ENCODE measurements at places on chromosomes 6 and 20. TPM values are rescaled to one million over a fixed set of nuclear protein-coding genes. Genes with fewer than 3 reads are reported as not detected.
A peak's percentile ranks its signal among the peaks of the same experiment; 100 is the strongest.

TMEM170B gene
- 5.2 TPM for total RNA-seq

WFDC2 gene
- total RNA-seq: not detected

SAMD5 gene
- 2.7 TPM for total RNA-seq

NINL gene
- total RNA-seq: 5.8 TPM

NRSN1 gene
- total RNA-seq: not detected

- no peak for DNase-seq
Measured at GRCh38 chr6:158761746-158762145, 57.4 kb downstream of the EZR start.

DNA sequence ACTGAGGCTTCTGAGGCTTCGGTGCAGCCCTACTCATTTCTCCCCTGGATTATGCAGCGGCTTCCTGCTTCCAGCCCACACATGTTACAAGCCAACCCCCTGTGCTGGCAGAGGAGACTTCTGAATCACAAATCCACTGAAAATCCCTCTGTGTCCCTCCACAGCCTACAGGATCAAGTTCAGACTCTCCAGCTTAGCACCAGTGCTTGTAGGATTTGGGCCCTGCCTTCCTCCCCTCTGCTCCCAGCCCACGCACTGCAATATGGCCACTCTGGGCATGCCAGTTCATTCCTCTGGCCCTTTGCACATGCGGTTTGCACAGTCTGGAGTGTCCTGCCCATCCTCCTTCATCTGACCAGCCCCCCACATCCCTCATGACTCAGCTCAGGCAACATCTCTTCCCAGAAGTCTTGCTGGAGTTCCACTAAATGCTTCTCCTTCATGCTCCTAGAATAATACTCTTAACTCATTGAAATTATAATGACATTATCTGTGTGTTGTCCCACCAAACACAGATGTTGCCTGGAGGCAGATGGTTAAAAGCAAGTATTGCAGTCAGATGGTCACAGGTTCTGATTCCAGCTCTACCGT, 15.9 kb upstream of the MDGA1 start:
- DNase-seq: peak; percentile 70

DNA sequence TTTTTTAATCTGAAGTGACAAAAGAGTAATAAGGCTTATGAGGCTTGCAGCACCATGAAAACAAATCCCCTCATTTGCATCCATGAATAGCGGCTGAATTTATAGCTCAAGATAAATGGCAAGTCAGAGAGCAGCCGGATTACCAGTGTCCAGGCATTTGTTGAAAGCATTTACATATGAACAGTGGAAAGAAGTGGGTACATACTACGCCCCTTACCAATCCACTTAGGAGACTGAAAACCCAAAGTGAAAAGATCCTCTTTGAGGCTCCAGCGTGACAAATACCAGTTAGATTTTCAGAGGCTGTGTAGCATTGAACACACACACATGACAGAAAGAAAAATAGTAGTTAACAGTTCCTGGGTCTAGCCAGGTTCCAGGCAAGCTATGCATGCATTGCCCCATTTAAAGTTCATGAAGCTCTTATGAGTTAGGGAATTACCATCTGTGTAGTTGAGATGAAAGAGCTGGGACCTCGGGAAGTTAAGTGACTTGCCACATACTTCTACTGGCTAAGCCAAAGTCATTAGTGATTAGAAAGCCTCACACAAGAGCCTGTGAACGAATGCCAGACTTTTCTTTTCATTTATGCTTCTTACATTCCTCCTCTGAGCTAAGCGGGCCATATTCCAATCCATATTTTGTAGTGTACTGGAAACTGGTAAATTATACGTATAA, 28.3 kb upstream of the NHSL1 start:
- no peak for DNase-seq

GRCh38 chr20:44395461-44396340, 40.2 kb downstream of the HNF4A start:
- no peak for DNase-seq

DNA sequence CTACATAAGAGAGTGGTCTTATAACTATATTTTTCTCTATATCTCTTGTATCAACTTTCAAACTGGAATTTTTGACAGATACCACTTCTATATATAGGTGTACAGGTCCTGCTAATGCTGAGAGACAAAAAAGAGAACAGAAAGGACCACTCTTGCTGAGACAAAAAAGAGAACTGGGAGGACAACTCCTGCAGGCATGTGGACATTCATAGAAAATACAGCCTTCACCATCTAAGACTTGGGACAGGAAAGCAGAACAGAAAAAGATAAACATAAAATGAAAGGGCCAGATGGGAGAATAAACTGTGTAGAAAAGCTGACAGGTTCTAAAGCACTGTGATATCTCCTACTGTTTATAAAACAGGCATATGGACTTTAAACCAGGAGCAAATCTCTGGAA, 541.0 kb upstream of the ADGRB3 start:
- DNase-seq: no peak

- DNase-seq: peak; percentile 48
Measured at GRCh38 chr20:35314816-35315631, 22.8 kb upstream of the FAM83C start.

- DNase-seq: no peak
Measured at GRCh38 chr6:122472022-122472340, 374 bp upstream of the SERINC1 start.

DNA sequence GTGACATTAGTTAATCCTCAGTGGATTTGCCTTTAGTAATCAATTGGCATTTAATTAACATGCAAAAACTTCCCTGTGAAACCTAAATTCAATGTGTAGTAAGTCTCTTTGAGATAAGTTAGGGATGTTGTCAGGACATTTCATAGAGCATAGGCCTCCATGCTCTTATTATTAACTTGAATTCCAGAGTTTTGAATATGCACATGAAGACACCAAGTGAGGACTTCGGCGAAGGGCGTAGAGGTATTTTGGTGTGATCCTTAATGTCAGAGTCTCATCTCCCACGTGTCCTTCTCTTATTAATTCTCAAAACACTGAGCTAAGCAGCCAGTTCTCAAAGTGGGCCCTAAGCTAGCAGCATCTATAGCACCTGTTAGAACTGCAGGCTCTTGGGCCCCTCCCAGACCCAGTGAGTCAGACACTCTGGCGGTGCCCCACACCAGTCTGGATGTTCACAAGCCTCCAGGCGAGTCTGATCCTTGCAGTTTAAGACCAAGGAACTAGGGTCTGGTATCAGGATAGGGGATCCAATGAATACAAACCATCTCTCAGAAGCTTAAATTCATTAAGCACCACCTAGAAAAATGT, 292.1 kb downstream of the QKI start:
- peak; percentile 64 for DNase-seq

- DNase-seq: no peak
Measured at GRCh38 chr6:26017632-26017966, 55.0 kb downstream of the TRIM38 start.

- no peak for DNase-seq
Measured at GRCh38 chr6:166314454-166314853, 6.3 kb upstream of the PRR18 start.

DNA sequence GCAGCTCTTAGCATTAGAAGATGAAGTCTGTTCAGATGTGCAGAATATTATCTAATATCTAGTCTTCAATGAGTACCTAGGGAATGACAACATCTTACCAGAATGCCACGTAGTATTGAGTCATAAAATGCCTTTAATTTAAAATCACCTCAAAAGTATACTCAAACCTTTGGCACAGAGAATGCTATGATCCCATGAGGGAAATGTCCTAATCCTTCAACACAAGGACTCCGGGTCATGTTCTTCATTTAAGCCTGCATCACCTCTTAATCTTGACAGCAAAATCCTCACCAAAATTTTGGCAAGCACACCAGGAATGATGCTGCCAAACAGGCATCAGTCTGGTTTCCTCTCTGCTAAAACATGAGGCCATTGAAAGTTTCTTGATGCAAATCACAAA, 23.6 kb upstream of the MARCKS start:
- DNase-seq: peak; percentile 17

DNA sequence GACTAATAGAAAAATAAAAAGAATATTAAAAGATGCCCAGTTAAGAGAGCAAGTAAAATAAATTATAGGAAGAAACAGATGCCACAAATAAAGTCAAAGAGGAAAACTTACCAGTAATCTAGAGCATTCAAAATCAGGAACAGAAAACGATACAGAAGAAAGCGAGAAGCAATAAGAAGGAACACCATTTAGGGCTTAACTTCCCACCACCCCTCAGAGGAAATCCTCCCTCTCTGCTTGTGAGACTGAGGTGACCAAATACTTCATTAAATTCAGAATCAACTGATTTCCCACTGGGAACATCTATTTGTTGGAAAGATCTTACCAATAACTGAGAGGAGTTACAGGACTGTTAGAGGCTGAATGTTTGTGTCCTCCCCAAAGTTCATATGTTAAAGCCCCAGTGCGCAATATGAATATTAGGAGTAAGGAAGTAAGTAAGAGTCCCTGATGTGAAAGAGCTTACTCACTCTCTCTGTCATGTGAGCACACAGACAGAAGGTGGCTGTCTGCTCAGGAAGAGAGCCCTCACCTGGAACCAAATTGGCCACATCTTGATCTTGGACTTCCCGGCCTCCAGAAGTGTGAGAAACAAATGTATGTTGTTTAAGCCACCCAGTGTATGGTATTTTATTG, 19.5 kb downstream of the KATNA1 start:
- no peak for DNase-seq

- DNase-seq: no peak
Measured at GRCh38 chr6:136343700-136344099, 54.1 kb upstream of the BCLAF1 start.

- no peak for DNase-seq
Measured at GRCh38 chr6:146910611-146911010, 293.6 kb upstream of the STXBP5 start.

DNA sequence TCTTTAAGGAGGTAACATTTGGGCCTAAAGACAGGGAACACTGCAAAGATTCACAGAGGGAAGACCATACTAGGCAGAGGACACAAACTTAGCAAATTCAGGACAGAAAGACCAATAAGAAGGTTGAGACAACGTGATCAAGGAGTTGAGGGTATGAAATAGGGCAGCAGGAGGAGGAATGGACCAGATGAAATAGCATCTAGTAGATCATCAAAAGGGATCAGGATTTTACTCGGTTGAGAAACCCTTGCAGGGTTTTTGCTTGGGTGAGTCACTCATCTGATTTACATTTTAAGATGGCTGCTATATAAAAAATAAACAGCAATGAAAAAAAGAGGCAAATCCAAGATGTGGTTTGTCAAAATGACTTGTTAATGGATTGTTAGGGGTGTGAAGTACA, 4.7 kb downstream of the BCLAF1 start:
- DNase-seq: peak; percentile 7

- DNase-seq: no peak
Measured at GRCh38 chr20:830011-830521, 3.4 kb upstream of the FAM110A start.

DNA sequence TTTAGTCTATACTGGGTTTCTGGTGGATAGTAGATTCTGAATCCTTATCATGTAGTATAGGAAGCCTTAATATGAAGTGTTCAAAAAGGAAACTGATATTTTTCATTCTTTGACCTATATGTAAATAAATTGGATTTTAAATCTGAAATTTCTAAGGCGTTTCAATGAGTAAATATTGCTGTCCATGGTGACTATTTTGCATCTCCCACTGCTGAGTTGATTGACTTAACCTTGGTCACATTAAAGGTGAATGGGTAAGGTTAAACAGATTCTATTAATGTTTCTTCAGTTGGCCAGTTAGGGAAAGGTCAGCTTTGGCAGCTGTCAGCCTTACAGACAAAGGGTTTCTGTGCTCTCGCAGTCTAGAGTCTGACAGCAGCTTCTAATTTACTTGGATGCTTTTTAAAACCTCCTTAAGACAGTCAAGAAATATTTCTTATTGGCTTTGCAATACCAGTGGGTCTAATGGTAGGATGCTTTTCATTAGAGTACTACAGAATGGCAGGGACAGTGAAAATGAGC, 24.8 kb downstream of the PRIM2 start:
- no peak for DNase-seq

DNA sequence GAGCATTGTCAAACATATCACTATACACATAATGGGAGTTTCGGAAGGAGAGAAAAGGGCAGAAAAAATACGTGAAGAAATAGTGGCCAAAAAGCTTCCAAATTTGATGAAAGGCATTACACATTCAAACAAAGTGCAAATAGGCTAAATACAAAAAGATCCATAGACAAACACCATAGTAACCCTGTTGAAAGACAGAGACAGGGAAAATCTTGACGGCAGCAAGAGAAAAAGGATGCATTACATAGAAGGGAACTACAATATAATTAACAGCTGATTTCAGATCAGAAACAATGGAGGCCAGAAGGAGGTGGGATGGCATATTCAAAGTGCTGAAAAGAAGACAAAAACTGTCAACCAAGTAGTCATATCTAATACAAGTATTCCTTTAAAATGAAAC, 170.8 kb downstream of the MRPL14 start:
- DNase-seq: no peak

DNA sequence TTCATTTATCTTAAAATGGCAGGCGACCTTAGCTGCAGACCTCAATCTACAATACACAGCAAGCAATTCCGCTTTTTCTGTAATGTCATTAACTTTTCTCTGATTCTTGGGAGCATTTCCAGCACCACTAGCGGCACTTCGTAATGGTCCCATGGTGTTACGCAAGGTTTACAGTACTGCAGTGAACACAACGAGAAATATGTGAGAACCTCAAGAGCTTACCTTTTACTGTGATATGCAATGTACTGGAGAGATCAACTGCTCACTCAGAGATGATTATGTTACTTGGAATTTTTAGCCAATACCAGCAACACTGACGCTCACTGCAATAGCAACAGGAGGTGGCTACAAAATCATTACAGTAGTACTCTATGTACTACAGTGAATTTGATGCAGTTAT, 2.8 kb upstream of the CEP43 start:
- DNase-seq: no peak

Data from Daoy (cell line).